CD14-positive monocyte (primary cell): ENCODE measurements at places on chromosomes 5 and 9.

DNA sequence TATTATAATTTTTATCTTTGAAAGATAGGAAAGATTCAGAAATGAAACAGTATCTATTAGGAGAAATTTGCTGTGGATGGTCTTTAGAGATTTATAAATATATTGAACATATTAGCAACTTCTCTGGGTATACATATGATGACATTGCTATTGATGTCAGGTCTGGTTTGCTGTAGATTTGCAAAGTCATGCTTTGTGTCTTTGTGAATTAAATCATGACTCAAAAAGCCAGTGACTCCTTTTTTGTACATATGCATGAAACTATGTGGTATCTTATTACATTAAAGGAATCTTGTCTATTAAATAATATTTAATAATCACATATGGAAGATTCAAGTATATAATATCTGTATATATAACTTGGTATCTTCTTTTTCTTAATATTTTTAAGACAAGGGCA lies 141.9 kb downstream of the ST8SIA4 start:
- DNase-seq: peak; percentile 13

- no peak for DNase-seq
Measured at GRCh38 chr5:145450286-145450885, 384.8 kb downstream of the PRELID2 start.

DNA sequence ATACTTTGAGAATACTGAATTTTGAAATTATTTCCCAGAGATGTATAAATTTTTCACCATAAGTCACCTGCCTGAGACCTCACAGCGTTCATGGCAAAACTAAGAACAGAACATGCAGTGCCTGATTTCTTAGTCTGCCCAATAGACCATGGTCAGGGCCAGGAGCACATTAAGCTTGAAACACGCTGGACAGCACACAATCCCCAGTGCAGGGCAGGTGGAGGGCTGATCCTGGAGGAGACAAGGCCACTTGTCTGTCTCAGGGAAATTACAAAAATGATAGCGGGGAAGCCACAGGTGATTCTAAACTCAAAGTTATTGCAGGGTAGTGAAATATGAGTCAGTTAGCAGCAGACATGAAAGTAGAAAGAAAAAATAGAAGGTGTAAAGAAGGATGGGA lies 18.6 kb upstream of the ENC1 start:
- DNase-seq: no peak

GRCh38 chr9:93267681-93268505 lies 84.0 kb downstream of the WNK2 start:
- DNase-seq: no peak

GRCh38 chr9:89885156-89885555 lies 280.3 kb downstream of the GADD45G start:
- no peak for DNase-seq

DNA sequence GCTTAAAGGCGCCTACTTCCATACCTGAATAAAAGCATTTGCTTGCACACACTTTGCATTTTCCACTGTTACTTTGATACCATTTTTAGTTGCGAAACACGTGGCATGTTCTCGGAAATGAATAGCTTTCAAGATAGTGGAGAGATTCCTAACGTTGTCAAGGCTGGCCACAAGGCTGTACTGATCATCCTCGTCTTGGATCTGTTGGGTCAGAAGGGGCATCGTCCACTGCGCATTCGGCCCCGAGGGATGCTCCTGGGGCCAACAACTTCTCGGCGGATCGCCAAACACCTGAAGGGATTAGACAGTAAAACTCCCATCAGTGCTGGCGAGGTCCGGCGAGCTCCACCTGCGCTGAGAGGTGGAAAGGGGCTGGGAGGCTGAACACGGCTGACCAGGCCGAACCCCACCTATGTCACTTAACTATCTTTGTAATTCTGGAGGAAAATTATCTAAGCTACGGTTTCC lies 599 bp downstream of the RAD1 start:
- DNase-seq: peak; percentile 8

- DNase-seq: no peak
Measured at GRCh38 chr9:115759426-115759825, 394.2 kb upstream of the PAPPA start.

GRCh38 chr9:111041902-111042301 lies 3.6 kb upstream of the LPAR1 start:
- DNase-seq: no peak

DNA sequence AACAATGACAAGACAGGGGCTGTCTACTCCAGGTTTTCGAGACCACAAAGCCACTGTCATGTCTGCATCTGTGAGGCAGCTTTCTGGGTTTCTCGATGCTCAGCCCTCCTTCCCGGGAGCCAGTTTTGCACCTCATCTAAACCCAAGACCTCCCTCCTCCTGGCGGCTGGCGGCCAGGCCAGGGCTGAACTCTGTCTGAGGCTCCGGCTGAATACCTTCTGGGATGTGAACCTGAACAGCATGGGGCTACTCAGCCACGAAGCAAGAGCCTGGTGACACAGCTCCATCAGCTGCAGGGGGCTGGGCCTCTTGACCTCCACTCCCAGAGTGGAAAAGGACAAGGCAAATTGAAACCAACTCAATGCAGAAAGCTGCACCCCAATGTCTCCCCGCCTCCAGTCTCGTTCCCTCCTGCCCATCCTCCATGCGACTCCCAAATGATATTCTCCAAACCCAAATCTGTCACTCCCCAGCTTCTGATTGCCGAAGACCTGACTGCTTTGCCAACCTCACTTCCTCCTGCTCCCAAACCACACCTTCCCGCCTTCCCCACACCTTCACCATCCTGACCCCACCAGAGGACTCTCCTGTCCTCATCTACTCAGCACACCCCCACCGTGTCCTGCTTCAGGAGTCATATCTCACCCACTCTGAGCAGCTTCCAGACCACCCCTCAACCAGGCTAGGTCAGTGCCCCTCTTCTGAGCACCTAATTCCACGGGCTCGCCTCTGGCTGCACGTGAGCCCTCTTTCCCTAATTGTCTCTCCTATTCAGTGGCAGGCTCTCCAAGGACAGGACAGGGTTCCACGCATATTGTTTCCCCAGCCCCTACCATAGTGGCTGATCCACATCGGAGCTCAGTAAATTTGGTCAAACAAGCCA lies 4.5 kb downstream of the ANKS6 start:
- no peak for DNase-seq

DNA sequence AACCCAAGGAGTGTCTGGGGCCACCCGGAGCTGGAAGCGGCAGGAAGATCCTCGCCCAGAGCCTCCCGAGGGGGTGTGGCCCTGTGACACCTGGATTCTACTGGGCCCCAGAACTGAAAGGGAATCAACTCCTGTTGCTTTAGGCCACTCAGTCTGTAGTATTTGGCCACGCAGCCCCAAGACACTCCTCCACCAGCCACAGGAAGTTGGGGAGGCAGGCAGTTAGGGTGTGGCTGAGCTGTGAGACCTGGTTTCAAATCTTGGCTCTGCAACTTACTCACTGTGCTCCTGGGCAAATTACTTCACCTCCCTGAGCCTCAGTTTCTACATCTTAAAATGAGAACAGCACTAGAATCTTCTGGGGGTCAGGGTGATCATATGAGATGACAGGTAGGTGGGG lies 119.8 kb upstream of the PPP1R26 start:
- DNase-seq: no peak

DNA sequence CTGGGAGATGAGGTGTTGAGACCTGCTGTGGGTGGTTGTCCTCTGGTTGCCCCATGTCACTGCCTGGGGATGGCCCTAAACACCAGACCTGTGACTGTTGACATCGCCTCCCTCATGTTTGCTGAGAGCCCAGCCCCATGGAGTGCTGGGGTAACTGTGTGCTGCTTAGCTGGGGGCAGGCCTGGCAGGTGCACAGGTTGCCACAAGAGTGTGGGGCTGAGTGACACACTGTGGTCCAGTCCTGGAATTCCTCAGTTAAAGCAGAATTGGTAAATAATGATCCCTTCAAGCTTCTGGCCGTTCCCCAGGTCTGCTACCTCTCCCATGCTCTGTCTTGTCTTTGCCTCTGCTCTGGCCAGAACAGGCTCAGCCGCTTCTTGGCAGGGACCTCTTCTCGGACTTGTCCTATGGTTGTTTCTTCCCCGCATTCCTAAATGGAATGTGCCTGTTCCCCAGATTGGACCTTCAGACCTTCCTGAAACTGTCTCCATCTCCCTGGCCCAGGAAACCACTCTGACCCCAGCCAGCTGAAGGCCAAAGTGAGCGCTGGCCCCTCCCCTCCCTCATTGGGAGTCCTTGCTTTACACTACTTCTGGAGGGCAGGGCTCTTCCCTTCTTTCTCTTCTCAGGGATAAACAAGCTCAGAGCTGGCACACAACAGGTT lies 61.2 kb upstream of the PITX1 start:
- DNase-seq: no peak

DNA sequence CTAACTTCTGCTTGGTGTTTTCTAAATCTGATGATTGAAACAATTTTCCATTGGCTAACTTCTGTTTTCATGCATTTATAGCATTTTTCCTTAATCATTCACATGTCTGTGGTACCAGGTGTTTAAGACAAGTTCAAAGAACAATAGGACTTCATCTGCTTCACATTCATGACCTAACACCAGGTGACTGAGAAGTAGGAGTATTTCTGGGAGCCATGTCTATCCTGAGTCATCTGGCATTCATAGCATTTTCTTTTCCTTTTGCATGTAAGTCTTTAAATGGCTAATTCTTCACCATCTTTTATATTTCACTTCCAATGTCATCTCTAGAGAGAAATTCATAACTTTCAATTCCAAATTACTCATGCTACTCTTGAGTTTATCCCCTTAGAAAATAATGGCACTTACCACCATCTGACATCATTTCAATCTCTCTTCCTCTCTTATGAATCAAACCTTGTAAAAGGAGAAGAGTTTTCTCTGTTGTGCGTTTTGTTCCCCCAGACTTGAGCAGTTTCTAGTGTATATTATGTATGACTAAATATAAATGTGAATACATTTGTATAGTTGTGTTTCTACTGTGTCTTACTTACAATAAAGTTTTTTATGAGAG lies 1196.1 kb upstream of the CDH9 start:
- DNase-seq: no peak

- DNase-seq: no peak
Measured at GRCh38 chr5:78521455-78521854, 127.1 kb downstream of the LHFPL2 start.

- no peak for DNase-seq
Measured at GRCh38 chr5:58113172-58113571, 346.7 kb downstream of the PLK2 start.

DNA sequence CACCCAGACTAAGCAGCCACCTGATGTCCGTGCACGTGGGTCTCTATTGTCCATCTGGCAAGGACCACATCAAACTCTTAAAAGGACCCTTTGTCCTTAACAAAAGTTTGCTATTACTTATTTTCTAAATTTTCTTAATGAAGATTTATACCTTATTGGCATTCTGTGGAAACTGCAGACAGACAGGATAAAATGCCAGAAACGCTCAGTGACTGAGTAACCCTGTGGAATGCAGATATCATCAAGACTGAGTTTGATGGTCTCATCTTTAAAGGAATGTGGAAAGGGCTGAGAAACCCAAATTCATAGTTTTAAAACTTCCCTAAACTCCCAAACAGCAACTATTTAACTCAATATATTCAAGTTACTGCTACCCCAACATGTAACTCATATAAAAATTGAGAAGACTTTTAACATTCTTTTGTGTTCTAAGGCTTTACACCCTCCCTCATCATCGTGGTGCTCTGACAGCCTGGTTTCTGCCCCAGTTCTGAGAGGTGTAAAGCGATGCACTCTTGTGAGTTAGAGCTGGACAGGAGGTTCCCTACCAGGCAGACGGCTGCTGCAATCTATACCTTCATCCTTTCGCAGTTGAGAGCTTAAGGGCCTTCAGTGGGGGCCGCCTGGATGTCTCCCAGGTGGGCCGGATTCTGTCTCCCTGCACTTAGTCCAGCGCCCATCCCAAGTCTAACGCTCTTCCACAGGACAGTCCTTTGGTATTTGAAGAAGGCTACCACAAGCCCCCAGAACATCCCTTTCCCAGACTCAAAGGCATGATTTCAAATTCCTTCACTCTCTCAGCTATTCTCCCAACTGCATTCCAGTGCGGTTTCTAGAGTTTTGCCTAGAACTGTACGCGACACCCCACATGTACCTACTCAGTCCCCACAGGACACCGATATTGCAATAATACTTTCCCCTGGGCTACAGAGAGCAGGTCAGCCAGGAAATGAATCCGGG lies 68.9 kb downstream of the DAP start:
- no peak for DNase-seq

DNA sequence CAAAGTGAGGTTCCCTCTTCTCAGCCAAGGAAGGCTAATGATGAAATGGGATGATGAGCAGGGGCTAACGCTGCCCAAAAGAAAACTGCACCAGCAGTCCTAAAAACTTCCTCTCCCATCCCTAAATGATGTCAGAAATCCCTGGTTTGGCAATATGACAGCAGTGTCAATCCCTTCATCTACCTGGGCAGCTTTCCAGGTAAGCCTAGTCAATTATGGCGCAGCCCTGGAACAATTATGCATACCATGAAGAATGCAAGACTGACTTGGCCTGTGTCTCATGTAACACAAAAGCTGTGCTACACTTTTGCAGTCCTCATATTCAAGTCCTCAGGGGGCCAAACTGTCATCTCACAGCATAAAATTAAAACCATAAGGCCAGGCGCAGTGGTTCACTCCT lies 7.0 kb downstream of the DMGDH start:
- no peak for DNase-seq

DNA sequence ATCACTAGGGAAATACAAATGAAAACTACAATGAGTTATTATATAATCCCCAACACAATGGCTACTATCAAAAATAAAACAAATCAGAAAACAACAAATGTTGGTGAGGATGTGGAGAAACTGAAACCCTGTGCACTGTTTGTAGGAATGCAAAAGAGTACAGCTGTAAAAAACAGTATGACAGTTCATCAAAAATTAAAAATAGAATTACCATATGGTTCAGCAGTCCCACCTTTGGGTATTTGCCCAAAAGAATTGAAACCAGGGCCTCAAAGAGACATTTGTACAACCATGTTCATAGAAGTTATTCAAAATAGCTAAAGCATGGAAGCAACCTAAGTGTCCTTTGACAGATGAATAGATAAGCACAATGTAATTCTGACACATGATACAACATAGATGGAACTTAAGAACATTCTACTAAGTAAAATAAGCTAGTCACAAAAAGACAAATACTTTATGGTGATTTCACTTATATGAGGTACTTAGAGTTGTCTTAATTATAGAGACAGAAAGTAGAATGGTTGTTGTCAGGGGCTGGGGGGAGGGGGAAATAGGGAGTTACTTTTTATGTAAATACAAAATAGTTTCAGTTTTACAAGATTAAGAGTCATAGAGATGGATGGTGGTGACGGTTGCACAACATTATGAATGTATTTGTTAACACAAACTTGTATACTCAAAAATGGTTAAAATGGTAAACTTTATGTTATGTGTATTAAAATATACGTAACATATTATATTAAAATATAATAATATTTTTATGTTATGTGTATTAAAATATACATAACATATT lies 102.8 kb downstream of the KCTD16 start:
- DNase-seq: no peak

DNA sequence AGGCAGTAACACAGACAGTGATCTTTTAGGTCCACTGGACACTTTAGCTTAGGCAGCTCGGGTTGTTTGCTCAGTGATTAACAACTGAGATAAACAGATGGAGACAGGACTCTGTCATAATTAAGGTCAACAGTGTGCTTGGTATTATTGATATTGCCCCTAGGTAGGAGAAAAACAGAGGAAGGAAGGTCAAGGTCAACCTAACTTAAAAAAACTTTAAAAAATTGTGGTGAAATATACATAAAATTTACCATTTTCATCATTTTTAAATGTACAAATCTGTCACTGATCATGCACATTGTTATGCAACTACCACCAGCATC lies 2.1 kb upstream of the HSPA4 start:
- DNase-seq: no peak

- DNase-seq: no peak
Measured at GRCh38 chr9:116335392-116335791, 181.8 kb downstream of the PAPPA start.

- DNase-seq: no peak
Measured at GRCh38 chr5:139654871-139655491, 6.8 kb downstream of the CXXC5 start.
